ENCODE measurements at places on chromosomes 16 and 17.

DNA sequence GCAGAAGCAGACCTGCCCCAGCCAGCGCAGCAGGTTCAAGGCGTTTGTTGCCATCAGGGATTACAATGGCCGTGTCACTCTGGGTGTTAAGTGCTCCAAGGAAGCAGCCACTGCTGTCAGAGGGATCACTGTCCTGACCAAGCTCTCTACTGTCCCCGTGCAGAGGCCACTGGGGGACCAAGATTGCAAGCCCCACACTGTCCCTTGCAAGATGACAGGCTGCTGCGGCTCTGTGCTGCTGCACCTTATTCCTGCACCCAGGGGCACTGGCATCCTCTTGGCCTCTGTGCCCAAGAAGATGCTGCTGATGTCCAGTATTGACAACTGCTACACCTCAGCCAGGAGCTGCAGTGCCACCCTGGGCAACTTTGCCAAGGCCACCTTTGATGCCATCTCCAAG is 27.7 kb downstream of the ATPAF2 start:
- no peak for DNase-seq

GRCh38 chr16:90077757-90078578 is 837 bp upstream of the PRDM7 start:
- peak; percentile 56 for DNase-seq

DNA sequence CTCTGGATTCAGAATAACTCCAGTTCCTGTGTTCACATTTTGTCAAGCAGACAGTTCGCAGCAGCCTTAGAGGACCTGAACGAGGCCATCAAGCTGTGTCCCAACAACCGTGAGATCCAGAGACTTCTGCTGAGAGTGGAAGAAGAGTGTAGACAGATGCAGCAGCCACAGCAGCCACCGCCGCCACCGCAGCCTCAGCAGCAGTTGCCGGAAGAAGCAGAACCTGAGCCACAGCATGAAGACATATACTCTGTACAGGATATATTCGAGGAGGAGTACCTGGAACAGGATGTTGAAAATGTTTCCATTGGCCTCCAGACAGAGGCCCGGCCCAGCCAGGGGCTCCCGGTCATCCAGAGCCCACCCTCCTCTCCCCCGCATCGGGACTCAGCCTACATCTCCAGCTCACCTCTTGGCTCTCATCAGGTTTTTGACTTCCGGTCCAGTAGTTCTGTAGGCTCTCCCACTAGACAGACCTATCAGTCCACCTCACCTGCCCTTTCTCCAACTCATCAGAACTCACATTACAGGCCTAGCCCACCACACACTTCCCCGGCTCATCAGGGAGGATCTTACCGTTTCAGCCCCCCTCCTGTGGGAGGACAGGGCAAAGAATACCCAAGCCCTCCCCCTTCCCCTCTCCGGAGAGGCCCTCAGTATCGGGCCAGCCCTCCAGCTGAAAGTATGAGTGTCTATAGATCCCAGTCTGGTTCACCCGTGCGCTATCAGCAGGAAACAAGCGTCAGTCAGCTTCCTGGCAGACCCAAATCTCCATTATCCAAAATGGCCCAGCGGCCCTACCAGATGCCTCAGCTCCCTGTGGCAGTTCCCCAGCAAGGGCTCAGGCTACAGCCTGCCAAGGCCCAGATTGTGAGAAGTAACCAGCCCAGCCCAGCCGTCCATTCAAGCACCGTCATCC is 25.9 kb downstream of the CYB561 start:
- DNase-seq: no peak

GRCh38 chr16:62805221-62805857 is 769.1 kb upstream of the CDH8 start:
- DNase-seq: no peak

GRCh38 chr17:17580662-17581470 is 10.6 kb downstream of the PEMT start:
- DNase-seq: peak; percentile 91

- DNase-seq: no peak
These were observed 181.6 kb upstream of the ELAC2 start for GRCh38 chr17:13199425-13199824.

GRCh38 chr17:73435412-73435811 is 123.6 kb upstream of the CDC42EP4 start:
- no peak for DNase-seq
